ENCODE measurements at places on chromosomes 7 and 10.

GRCh38 chr10:125462845-125463244 is 220.1 kb downstream of the TEX36 start:
- DNase-seq = no peak

- no peak for DNase-seq
These were observed 305.2 kb downstream of the FRMD4A start for GRCh38 chr10:14025283-14026189.

GRCh38 chr10:131730771-131731497 is 169.9 kb upstream of the PPP2R2D start:
- no peak for DNase-seq

- DNase-seq = no peak
These were observed 425.4 kb downstream of the RPS24 start for GRCh38 chr10:78458983-78459638.

DNA sequence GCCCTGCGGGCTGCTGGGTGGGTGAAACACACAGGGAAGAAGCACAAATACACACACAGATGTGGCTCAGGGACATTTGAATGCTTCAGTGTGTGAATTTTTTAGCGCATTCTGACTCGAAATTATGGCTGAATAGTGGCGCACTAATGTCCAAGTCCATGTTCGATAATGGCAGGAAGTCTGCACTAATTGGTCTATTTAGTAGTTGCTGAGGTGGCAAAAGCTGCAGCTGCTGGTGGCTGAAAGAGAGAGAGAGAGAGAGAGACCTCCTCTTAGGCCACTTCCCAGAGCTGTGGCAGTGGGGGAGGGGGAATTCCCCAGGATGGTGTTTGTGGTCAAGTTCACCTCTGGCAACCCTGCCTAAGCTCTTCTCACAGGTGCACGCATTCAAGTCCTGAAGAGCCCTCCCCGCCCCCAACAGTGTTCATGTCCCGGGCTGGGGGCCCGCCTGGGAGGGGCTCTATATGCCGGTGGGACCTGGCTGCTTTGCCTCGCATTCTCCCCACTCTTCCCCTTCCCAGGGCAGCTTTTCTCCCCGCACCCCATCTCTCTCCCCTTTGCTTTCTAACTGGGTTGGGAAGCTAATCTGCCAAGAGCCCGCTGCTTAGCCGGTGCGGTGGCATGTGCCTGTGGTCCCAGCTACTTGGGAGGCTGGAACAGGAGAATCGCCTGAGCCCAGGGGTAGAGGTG is 6.0 kb upstream of the MNX1 start:
- DNase-seq = peak; percentile 80

GRCh38 chr10:116744163-116744753 is 1.9 kb upstream of the HSPA12A start:
- DNase-seq = no peak

DNA sequence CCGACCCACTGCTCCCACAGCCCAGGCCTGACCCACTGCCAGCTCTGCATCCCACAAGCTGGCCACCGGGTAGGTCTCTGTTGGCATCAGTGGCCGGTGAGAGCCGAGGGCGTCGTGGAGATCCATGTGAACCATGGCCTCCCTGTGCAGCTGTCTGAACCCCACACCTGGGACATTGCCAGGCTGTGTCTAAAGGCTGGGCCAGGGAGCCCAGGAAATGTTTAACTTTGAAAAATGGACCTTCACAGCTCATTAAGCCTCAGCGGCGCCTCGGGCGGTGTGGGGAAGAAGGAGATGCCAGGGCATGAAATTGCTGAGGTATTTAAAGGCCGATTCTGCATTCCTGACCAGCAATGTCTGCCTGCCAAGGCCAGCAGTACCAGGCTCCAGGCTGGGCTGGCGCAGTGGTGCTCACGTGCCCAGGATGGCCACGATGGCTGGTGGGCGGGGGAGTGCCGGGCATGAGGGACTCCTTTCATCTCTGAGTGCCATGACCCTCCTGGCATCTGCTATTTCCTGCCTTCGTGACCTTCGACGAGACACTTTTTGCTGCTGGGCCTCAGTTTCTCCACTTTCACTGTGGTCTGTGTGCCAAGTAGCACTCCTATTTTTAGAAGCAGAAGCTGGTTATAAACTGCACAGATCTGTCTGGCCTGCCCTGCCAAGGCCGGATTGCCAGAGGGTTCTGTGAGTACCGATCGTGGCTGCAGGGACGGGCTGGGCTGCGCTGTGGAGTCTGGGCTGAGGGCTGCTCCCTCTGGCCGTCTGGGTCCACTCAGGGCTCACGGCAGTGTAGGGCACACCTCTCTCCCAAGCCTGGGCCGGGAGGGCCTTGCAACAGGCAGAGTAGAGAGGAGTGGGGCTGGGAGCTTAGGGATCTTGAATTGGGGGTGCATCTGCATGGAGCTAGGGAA is 21.8 kb downstream of the ELFN1 start:
- DNase-seq = no peak

DNA sequence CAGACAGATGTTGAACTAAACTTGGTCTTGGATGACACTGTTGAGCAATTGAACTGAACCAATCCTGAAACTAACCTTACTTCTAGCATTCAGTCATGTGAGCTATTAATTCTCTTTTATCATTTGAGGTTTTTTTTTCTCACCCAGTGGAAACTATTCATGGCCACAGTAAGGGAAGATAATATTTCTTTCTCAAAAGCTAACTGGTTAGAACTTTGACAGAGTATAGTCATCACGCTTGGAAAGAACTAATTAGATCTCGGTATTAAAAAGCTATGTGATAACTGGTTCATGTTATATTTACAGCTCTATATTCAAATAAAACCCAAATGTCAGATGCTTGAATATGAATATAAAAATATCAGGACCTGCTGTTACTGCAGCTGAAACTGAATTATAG is 89.5 kb downstream of the OTUD1 start:
- DNase-seq = no peak

DNA sequence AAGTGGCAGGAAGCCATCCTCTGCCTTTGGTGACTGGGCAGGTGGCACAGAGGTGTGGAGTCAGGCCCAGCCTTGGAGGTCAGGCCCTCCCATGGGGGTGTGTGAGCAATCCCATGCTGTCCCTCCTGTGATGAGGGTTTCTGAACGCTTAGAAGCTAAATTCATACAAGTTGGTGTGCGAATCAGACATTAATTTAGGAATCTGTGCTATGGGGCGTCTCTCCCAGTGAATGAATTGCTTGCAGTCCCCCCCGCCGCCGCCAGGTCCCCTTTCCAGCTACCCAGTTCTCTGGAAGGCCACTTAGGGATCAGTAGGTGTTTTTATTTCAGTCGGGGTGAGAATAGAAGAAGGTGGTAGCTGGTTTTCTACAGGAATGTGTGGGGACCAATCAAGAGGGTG is 37.5 kb downstream of the LRRC18 start:
- no peak for DNase-seq

GRCh38 chr7:55022002-55022985 is 3.5 kb downstream of the EGFR start:
- DNase-seq = no peak

GRCh38 chr7:82131215-82131614 is 312.4 kb downstream of the CACNA2D1 start:
- DNase-seq = no peak

DNA sequence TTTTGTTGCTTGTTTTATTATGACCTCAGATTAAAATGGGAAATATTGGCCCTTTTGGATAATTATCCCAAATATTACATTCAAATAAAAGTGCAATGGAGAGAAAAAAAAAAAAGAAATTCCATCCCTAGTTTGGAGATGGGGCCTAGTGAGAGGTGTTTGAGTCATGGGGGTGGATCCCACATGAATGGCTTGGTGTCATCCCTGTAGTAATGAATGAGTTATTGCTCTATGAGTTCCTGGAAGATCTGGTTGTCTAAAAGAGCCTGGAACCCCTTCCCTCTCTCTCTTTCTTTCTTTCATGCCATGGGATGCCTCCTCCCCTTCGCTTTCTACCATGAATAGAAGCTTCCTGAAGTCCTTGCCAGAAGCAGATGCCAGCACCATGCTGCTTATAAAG is 44.3 kb downstream of the MSRB2 start:
- DNase-seq = no peak

DNA sequence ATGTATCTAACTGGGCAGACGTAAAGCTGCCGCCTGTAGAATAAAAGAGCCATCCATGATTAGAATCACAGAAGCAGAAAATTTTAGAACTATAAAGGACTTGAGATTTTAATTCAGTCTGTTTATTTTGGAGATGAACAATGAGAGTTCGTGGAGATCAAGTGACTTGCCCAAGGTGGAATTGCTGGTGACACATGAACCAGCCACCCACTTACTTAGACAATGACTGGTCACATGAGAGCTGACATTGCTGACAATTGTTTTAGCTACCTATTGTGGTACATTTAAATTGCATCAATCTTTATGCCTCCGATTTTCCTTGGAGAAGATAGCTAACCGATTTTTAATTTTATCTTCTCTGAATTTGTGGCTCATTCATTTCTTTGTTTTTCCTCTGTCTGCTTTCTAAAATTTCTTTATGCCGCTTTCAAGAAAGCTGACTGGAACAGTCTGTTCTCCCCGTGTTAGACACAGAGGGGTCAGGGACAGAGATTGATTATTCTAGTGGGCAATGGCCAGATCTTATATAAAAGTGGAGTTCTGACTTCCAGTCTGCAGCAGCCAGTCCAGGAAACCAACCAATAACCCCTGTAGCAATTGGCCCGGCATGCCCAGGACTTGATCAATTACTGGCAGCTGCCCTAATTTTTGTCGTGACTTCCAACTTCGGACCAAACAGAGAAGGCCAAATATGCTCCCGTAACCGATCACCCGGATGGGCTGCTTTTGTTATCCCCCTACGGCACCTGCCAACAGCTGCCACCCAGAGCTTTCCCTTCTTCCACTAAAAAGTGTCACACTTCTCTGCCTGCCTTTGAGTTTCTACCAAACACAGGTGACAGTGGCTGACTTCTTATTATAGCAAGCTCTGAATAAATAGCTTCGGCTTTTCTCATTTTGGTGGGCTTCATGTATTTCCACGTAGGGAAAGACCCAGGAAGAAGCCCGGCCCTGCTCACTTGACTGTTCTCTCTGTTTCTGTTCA is 241.6 kb downstream of the CAMK1D start:
- no peak for DNase-seq

- no peak for DNase-seq
These were observed 53.7 kb downstream of the CAV1 start for GRCh38 chr7:116578526-116578925.

DNA sequence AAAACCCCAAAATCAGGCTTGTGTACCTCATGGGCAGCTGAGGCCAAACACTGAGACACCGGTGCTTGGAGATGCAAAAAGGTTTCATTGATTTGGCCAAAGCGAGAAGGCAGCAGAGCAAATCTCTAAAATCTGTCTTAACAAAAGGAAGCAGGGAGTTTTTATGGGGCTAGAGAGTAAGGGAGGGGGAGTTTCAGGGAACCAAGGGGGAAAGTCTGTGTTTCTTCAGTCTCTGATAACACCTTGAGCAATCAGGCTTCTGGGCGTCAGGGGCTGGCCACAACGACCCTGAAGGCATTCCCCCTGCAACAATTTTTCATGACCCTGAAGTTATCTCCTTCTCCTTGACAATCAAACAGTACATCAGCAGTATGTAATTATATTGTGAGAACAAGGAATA is 2.7 kb upstream of the ZNF786 start:
- peak; percentile 53 for DNase-seq

GRCh38 chr7:17144322-17144721 is 154.1 kb upstream of the AHR start:
- no peak for DNase-seq

DNA sequence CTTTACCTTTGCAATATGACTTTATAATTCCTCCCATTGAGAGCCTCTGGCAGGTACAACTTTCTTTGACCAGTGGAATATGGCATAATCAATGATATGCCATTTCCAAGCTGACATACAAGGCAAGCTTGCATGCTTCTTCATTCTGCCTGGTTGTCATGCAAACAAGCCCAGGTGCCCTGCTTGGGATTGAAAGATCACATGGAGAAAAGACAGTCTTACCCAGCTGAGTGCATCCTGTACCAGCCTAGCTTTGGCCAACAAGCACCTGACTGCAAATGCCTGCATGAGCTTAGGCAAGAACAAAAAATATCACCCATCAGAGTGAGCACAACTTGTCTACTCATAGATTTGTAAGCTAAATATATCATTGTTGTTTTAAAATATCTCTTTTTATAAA is 82.9 kb upstream of the KCND2 start:
- no peak for DNase-seq

DNA sequence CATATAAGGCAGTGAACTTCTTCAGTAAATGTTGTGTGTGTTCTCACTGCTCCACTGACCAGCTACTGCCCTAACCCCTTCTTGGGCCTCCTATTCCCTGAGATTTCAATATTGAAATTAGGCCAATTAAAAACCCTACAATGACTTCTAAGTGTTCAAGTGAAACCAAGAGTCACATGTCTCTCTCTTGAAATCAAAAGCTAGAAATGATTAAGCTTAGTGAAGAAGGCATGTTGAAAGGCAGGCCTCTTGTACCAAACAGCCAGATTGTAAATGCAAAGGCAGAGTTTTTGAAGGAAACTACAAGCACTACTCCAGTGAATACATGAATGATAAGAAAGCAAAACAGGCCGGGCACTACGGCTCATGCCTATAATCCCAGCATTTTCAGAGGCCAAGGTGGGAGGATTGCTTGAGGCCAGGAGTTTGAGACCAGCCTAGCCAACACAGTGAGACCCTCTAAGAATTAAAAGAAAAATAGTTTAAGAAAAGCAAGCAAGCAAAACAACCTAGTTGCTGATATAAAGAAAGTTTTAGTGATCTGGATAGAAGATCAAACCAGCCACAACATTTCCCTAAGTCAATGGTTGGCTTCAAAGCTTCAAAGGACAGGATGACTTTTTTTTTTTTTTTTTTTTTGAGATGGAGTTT is 22.3 kb downstream of the BRAF start:
- no peak for DNase-seq

DNA sequence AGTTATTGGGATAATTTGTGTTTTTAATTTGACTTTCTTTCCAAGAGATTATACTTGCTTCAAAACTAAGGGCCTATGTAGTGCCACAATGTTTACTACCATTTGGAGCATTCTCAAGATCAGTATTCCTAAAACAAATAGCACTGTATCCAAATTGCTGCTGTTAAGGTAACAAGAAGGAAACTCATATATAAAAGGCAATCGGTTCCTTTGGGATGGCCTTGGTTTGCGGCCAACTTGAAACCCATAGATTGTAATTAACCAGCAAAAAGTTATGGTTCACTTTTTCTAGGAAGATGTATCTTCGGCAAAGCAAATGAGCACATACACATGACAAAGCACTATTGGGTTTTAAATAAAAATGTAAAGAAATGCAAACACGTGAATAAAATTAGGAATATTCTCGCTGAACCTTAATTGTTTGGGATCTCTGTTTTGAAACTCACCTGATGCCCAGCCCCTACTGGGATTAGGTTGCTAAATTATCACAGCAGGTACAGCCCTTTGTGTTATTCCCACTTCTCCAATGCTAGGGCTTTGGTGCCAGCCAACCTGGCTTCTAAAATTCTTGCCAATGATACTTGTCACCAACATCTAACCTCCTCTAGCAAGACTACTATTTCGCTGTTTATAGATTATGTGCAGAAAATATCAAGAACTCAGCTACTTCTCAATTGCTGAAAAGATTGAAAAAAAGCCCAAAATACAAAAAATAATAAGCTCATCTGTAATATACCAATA is 16.0 kb downstream of the CDNF start:
- no peak for DNase-seq

- no peak for DNase-seq
These were observed 279.6 kb upstream of the PITRM1 start for GRCh38 chr10:3452173-3452626.

Data from GM13977 (cell line).